ENCODE measurements at places on chromosomes 5 and 9.

DNA sequence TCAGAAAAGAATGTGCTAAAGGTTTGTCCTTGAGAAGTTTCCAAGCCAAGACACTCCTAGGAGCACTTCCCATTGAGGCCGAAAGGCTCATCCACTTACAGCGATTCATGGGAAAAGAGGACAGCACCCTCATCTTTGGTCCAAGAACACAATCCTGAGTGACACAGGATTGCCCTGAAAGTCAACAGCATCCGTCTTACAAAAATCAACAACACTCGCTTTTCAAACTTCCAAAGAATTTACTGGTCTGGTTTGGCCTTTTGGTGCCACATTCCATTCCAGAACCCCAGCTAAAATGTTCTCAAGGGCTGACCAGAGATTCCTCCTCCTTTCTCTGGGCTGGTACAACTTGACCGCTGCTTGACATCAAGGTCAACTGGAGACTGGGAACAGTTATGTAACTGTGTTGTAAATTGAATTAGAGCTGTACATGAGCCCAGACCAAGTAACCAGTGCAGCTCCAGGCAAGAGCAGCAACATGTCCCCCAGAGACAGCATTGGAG lies 415.8 kb upstream of the PIK3R1 start:
- DNase-seq: no peak

- DNase-seq: no peak
Observed at GRCh38 chr5:172075656-172076055, 69.2 kb upstream of the FBXW11 start.

DNA sequence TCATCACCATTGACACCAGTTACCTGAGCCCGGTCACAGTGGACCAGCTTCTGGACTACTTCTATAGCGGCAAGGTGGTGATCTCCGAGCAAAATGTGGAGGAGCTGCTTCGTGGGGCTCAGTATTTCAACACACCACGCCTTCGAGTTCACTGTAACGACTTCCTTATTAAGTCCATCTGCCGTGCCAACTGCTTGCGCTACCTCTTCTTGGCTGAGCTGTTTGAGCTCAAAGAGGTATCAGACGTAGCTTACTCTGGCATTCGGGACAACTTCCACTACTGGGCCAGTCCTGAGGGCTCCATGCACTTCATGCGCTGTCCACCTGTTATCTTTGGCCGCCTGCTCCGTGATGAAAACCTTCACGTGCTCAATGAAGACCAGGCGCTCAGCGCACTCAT lies 520 bp downstream of the CCIN start:
- no peak for DNase-seq

DNA sequence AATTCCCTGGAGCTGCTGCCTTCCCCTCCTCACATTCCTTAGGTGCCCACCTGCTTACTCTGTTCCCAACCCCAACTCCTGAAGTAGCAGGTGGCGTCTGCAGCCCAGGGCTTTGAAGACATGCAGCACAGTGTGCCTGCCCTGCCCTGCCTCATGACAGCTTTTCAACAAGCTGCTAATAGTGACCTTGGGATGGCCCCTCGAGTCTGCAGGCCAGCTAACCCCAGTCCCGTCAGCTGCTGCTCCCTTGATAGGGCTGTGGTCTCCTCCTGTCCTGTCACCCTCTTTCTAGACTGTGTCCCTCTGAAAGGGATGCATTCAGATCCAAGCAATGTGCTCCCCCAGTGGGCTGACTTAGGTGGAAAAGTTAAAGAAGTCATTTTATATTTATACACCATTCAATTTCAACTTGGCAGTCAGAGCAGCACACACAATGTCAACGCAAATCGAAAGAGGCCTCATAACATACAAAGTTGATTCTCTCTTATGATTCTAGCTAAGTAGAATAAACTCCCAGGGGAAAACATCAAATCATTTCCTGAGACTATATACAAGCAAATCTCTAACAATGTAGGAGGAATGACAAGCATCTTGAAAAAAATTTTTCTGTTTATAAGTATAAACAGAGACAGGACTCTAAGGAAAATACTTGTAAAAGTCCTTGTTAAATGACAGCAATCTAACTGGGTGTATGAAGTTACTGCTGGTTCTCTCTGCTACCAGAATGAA lies 37.9 kb downstream of the ADRB2 start:
- no peak for DNase-seq

DNA sequence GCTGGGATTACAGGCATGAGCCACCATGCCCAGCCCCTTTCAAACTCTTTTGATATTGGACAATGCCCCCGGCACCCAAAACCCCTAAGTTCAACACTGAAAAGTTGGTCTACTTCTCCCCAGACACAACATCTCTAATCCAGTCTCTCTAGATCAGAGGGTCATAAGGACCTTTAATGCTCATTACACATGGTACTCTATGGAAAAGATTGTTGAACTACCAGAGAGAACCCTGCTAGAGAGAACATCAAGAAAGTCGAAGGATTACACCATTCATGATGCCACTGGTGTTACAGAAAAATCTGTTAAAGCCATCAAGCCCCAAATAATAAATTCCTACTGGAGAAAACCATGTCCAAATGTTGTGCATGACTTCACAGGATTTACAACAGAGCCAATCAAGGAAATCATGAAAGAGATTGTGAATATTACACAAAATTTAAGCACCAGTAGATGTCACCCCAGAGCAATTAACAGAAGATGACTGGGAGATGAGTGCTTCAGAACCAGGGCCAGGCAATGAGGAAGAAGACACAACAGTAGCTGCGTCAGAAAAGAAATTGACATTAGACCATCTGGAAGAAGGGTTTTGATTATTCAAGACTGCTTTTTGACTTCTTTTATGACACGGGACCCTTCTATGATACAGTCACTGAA lies 28.3 kb upstream of the NIPAL4 start:
- peak; percentile 33 for DNase-seq

GRCh38 chr9:110559869-110560268 lies 19.7 kb downstream of the SVEP1 start:
- no peak for DNase-seq

- peak; percentile 8 for DNase-seq
Observed at GRCh38 chr5:132063090-132063911, 2.8 kb downstream of the IL3 start.

DNA sequence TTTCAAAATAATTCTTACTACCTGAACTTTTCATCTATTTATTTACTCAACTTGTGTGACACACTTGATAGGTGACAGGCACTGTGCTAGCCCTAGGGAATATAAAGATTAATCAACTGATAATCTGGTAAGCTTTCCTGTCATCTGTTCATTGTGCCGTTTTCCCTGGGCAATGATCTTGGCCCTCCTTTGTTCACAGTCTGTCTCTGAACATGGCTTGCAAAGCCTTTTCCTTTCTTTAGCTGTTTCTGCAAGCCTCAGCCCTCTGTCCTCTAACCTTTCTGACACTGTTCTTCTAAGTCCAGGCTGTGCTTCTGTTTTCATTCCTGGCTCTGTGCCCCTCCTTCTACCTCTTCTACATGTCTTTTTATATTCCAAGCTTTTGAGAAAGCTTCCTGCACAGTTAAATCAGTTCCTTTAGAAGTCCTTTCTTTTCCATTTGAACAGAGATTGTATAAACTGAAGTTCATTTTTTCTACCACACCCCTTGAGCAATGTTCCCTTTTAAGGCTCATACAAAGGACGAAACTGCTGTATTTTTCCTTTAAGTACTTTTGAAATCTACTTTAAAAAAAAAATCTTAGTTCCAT lies 803.0 kb upstream of the ZNF608 start:
- no peak for DNase-seq

DNA sequence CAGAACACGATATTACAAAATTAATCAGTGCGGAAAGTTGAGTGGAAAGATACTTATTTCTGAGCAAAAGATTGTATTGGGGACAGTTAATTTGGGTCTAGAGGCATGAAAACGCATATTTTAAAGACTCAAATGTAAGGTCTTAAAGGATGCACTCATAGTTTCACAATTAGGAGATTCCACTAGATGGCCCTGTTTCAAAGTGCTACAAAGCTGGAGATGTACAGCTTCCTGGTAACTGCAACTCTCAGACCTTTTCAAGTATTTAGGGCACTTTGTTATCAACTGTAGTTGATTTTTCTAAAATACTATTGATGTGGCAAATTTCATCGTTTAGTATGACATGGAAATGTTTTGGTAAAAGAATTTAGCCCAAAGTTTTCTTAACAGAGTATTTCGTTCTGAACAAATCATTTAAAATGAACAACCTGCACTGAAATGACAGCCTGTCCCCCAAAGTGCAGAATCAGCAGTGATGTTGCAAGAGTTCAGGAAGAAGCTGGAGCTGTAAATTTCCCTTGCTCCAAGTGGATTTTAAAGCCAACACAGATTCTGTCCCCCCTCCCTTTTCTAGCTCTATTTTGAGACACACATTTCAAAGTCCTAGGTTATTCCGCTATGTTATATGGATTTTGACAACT lies 16.2 kb upstream of the NDUFB6 start:
- peak; percentile 44 for DNase-seq

DNA sequence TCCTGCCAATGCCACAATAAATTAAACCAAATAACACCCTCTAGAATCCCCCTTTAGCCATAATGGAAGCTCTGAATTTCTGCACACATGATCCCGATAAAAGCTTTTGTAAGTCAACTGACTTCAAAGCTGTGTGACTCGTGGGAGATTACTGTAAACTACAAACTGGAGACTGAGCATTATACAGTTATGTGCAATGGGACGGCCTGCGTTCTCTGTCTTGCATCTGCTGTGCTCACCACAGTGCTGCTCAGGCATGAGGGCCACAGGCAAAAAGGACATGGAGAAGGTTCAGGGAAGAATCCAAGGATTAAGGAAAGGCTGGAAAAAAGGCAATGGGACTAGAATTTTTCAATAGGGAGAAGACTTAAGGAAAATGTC lies 184.2 kb downstream of the FANCC start:
- DNase-seq: no peak

GRCh38 chr5:169148138-169148740 lies 152.7 kb downstream of the SLIT3 start:
- DNase-seq: no peak

GRCh38 chr9:77598524-77598923 lies 49.6 kb downstream of the GNA14 start:
- peak; percentile 26 for DNase-seq

GRCh38 chr9:96294159-96294545 lies 7.8 kb downstream of the HSD17B3 start:
- no peak for DNase-seq

DNA sequence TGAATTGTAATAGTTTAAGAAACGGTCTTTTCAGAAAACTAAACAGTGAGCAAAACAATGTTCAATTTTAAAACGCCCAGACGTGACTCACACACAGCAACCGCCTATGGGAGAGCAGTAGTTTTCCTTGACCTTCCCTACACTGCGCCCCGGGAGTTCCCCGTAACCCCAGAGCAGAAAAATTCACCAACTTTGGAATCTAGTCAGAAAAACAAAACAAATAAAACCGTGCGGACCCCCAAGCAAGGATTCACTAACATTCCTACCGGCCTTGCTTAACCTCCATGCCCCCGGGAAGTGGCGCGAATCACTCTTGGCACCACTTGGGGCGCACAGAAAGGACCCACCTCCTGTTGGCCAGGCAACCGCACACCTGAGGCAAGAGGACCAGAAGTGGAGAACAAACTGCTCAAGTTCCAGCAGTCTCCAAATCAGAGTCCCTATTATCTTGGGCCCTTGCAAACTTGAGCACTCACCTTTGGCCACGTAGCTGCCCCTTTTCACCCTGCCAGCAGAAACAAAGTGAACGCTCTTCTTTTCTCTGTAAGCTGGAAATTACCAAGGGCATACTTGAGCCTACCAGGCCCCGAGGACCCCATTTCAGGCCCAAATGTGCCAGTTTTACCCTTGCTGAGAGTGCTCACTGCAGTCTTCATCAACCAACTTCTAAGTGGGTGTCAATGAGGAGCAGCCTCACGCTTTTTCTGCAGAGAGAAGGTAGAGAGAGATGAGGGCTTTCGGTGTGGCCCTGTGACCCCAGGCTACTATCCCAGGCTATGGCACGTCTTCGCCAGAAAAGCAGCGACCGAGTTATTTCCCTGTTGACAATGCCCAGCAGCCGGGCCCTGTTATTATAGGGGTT lies 189.7 kb downstream of the MEF2C start:
- no peak for DNase-seq

DNA sequence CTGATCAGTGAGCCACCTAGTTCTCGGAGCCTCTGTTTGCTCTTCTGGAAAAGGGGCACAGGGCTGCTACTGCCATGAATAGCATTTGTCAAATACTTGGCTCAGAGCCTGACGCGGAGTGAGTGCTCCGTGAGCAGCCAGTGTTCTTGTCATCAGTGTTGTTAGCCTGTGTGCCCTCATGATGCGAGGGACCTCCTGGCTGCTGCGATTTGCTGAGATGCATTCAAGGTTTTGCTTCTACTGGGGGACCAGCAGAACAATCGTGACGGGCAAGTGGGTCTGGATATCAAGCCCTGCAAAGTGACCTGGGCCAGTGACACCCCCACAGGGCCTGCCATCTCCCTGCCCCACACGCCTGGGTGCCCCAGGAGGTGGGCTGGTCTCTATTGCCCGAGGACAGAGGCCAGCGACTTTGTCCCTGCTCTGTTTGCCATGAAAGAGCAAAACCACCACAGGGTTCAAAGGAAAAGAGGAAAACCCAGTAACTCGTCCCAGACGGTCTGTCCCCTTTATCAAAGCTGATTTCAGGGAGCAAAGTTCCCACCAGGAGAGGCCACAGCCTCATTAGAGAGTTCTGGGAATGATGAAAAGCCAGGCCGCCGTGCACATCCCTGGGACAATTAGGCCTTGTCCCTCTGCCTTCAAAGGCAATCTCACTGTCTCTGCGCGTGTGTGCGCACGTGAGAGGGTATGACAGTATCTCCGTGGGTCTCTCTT lies 86.5 kb upstream of the LMX1B start:
- DNase-seq: no peak

DNA sequence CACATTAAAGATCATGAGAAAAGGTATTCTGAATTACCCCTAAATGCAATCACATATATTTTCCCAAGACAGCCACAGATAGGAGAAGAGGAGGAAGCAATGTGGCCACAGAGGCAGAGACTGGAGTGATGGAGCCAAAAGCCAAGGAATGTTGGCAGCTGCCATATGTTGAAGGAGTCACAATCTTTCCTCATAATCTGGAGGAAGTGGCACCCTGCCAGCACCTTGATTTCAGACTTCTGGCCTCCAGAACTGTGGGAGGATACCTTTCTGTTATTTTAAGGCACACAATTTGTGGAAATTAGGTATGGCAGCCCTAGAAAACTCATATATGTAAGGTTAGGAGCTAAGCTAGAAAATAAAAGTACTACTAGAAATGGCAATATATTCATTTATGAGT lies 139.9 kb upstream of the GAS1 start:
- DNase-seq: no peak

GRCh38 chr9:74117731-74118130 lies 379.4 kb upstream of the RORB start:
- no peak for DNase-seq

DNA sequence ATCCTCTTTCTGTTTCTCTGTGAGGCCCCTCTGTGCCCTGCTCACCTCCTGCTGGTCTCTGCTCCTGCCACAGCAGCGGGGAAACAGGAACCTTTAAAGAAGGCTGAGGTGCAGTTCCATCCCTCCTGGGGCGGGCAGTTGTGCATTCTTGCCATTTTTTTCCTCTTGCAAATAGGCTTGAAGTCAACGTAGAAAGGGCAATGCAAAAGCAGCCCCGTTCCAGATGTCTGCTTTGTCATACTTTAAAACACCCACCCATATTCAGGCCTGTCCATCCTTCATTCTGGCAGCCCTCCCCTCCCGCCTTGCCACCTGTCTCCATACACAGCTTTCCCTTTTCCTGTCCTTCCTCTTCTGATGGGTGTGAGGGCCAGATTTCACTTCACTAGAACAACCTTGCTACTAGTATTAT lies 65.4 kb upstream of the KLF9 start:
- DNase-seq: no peak
